ENCODE measurements at places on chromosomes 2 and 18.

DNA sequence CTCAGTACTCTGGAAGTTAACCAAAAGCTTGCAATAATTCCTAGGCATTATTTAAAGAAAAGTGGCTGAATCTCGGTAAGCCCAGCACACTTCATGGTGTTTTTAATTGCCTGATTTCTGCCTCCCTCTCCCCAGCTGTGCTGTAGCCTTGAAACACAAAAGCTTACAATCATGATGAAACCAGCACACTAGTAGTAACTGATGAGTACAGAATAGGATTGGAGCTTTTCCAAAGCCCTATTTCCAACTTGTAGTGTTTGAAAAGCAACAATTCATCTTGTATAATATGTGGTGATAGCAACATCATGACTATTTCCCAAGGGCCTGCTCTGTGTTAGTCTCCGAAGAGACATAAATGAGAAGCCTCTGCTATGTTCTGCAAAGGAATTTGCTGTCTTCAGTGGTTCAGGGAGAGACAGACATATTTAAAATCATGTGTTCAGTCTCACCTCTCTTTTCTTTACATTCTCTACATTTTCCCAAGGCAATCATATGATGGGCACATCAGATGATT lies 1015.0 kb downstream of the BCL11A start:
- DNase-seq: no peak

DNA sequence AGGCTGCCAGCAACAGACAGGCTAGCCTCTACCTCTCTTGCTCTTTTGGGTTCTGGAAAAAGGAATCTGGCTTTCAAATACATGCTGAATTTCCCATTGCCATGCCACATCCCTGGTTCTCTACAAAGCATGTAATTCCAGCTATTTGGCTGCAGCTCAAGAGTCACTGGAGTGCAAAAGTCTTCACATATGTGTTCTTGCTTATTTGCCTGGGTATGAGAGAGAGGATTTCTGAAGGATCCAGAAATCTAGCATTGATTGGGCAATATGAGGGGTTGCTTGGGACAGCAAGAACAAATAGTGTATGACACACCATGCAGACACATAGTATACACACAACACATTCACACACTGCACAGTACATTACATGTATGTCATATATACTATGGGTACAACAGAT lies 30.7 kb upstream of the LGALSL start:
- DNase-seq: no peak

DNA sequence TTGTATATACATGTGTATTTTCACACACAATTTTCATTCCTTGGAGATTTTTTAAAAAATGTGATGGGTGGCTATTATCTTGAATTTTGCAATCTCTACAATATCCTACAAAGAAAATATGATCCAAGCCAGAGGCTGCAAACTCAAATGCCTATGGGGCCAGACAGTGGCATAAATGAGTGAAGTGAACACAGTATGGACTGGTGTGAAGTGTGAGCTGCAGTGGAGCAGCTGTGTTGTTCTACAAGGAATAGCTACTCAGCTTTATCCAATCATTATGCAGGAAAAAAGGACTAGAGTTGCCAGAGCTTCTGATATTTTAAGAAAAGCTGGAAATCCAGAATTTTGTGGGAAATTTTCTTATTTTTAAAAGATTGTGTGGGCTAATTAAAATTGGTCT lies 62.1 kb downstream of the ARHGEF33 start:
- no peak for DNase-seq

DNA sequence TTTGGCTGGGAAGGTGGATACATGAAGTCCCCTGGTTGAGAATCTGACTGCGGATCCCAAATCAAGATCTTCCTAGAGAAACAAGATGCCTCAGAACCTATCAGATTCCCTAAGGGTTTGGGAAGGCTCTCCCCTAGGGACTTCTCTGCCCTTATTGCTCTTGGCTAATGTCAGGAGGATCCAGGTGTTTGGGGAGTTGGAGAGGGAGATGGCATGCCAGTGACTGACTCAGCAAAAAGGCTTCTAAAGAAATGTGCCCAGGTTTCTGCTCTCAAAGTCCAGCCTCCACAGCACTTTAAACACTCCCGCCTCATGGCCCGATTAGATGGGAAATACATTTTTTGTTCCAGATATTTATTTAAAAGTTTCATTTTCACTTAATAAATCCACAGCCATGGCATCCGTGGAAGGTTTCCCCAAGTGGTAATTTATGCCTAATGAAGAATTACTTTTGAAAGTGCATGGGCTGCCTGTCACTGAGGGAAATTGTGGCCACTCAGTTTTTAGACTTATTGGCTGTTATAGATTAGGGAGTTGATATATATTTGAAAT lies 156.4 kb downstream of the OSR1 start:
- DNase-seq: no peak

DNA sequence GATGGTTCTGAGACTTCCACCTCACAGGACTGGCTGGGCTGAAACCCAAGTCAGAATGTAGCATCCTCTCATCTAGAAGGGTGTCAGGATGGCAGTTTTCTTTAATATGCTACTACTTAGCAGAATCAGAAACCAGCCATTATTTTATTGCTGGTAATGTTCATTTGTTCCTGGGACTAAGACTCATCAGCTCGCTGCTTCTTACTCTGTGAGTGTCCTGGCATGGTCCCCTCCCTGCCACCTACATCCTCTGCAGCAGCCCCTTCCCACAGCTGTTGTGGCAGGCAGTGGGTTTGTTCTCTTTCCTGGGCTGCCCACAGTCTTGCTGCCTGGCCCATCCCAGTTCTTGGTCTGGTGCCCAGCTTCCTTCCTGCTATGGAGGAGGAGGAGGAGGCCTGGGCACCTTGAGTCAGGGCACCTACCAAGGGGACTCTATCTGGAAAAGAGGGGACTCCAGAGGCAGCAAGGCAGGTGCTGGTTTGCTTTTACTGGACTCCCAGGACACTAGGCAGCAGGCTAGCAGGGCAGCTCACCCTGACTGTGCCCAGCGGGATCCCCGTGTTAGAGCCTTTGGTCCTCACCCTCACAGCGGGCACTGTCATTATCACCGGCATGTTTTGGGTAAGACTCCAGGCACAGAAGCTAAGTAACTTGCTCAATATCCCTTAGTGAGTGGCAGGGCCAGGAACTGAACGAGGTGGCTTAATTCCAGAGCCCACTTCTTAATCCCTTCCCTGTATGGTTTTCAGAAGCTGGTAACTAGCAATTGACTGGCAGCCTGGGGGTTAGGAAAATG lies 62.1 kb downstream of the LRRFIP1 start:
- peak; percentile 48 for DNase-seq

DNA sequence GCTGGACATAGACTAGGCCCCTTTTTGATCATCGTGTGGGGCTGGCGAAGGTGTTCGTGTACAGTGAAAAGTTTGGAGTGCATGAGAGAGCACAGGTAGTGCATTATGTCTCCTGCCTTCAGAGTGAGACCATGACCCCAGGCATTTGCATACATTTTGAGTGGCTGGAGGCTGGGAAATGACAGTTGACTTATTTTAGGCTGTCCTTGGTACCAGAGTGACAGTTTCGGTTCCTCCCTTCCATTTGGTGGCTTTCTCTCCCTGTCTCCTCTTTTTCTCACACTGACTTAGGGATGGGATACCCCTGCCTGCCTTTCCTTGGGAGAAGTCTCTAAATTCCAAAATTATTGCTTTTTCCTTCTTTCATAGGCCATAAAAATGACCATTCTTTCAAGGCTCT lies 20.1 kb downstream of the SERPINB12 start:
- DNase-seq: no peak

All from CD4-positive, alpha-beta T cell treated with Interleukin-17A for 1 hour (primary cell).